A549 treated with RU486 at 1 μM for 4 hours (cell line): ENCODE measurements at places on chromosomes 12 and 14. TPM values are rescaled to one million over a fixed set of nuclear protein-coding genes. Genes with fewer than 3 reads are reported as not detected.

KLHDC1 gene
- total RNA-seq = 0.17 to 0.76 TPM (median 0.36 TPM) in 5 replicates

GRIP1 gene
- total RNA-seq = 3.0 to 7.8 TPM (median 4.3 TPM) in 5 replicates

RHNO1 gene
- 43.6 to 54.4 TPM (median 46.4 TPM) in 5 replicates for total RNA-seq

RBMS2 gene
- 10.4 to 14.5 TPM (median 13.6 TPM) in 5 replicates for total RNA-seq

P2RX7 gene
- total RNA-seq = not detected in 5 replicates
